ENCODE measurements at places on chromosomes 7 and 10.

GRCh38 chr10:113021268-113022040 is 71.4 kb downstream of the TCF7L2 start:
- no peak for DNase-seq

DNA sequence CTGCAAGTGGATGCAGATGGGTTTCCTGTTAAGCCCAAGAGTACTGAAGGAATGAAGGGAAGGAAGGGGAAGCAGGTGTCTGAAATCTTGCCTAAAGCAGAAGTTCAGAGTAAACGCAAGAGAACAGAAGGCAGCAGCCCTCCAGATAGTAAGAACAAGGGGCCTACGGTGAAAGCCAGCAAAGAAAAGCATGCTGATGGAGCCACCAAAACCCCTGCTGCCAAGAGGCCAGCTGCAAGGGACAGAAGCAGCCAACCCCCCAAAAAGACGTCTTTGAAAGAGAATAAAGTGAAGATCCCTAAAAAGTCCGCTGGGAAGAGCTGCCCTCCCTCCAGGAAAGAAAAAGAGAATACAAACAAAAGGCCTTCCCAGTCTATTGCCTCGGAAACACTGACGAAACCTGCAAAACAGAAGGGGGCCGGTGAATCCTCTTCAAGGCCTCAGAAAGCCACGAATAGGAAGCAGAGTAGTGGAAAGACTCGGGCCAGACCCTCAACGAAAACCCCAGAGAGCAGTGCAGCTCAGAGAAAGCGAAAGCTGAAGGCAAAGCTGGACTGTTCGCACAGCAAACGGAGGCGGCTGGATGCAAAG is 152.5 kb downstream of the LCOR start:
- DNase-seq, result no peak

- DNase-seq, result no peak
Observed at GRCh38 chr7:75915416-75916156, 631 bp downstream of the POR start.

DNA sequence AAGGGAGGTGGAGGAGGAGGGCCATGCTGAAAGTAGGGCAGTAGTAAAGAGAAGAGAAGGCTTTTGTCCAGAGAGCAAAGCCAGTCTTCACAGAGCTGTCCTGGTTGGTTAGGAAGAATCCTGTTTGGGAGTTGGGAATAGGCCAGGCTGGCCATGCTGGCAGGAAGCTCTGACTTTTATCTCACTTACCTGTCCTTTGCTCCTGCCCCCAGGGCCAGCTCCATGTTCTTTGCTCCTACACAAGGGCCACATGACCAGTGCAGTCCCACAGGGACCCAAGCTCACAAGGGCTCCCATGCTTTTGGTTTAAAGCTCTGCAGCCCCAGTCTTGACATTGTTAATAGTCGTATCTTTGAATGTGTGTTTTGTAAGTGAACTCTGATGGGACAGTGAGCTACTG is 161.6 kb upstream of the KMT2E start:
- no peak for DNase-seq

GRCh38 chr10:129956286-129956670 is 7.8 kb downstream of the EBF3 start:
- DNase-seq, result no peak
